ENCODE measurements at places on chromosomes 3 and 15.

- no peak for DNase-seq
Observed at GRCh38 chr3:50786631-50787030, 111.9 kb downstream of the DOCK3 start.

GRCh38 chr3:130857336-130858026 lies 36.4 kb upstream of the ATP2C1 start:
- no peak for DNase-seq

GRCh38 chr3:70531063-70531657 lies 218.7 kb upstream of the MDFIC2 start:
- no peak for DNase-seq

GRCh38 chr3:197331131-197331530 lies 32.7 kb upstream of the DLG1 start:
- no peak for DNase-seq

- no peak for DNase-seq
Observed at GRCh38 chr3:177357352-177358090, 160.2 kb upstream of the TBL1XR1 start.

DNA sequence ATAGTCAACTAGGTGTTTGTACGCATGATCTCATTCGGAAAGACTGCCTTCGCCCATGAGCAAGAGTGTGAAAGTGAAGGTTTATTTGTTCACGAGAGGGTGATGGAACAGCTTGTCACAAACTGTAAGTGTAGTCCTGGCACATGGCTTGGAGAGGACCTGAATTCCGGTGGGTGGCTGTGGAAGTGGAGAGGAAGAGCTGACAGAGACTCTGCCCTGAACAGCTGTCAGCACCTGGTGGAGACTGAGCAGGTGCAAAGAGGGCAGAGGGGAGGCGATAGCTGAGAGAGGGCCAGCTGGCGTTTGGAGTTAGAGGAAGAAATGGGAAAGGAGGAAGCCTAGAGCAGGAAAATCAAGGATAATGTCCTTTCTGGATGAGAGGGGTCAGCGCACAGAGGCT lies 155.7 kb downstream of the EEFSEC start:
- DNase-seq, result no peak

GRCh38 chr15:29528276-29528675 lies 258.7 kb upstream of the NSMCE3 start:
- no peak for DNase-seq

DNA sequence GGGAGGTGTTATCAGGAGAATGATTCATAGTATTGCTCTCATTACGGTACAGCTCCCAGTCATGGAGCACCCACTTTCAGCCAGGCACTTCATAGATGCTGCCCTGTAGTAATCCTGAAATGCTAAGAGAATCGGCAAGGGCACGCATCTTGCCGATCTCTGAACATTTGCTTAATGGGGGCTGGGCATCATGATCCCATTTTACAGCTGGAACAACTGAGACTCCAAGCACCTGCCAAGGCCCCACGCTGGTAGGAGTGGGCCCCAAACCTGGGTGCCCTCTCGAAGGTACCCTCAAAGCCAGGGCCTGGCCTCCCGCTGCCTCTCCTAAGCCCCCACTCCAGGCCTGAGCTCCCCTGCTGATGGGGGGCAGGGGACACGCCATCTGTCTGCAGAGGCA lies 47.3 kb downstream of the RPN1 start:
- DNase-seq, result no peak

DNA sequence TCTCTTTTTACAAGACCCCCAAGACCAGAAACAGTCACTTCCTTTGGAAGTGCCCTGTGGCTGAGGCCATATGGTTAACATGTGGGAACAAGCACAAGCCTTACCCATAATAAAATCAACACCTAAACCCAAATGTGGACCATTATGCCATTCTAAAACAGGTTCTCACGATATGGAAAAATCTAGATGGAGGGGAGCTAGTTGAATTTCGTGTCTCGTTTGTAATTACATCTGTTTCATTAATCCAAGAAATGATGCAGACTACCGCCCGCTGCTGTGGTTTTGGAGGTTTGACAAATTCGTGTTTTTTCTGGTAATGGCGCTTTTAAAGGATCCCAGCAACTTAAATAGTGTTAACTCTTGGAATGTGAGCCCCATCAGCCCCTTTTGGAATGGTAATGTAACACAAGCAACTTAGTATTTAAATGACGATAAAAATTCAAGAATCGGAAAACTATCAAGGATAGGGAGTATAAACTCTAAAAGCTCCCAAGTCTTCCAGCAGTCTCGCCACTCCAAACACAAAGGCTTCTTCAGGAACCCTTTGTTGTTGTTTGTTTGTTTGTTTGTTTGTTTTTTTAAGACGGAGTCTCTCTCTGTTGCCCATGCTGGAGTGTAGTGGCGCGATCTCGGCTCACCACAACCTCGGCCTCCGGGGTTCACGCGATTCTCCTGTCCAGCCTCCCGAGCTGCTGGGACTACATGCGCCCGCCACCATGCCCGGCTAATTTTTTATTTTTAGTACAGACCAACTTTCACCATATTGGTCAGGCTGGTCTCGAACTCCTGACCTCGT lies 1.1 kb downstream of the CNBP start:
- no peak for DNase-seq

GRCh38 chr3:11661052-11661656 lies 17.4 kb upstream of the VGLL4 start:
- DNase-seq, result no peak

- DNase-seq, result no peak
Observed at GRCh38 chr3:124978627-124979026, 44.1 kb upstream of the MUC13 start.

- no peak for DNase-seq
Observed at GRCh38 chr3:145704020-145704419, 457.0 kb downstream of the PLOD2 start.

- no peak for DNase-seq
Observed at GRCh38 chr3:171557173-171557572, 97.0 kb upstream of the TNIK start.

DNA sequence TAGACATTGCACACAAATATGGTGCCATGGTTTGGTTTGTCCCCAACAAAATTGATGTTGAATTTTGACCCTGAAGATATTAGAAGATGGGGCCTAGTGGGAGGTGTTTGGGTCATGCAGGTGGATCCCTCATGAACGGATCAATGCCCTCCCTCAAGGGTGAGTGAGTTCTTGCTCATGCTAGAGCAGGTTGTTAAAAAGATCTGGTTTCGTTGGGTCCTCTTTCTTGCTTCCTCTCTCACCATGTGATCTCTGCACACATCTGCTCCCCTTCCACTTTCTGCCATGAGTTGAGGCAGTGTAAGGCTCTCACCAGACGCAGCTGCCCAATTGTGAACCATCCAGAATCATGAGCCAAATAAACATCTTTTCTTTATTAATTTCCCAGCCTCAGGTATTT lies 87.8 kb upstream of the MDFIC2 start:
- no peak for DNase-seq

DNA sequence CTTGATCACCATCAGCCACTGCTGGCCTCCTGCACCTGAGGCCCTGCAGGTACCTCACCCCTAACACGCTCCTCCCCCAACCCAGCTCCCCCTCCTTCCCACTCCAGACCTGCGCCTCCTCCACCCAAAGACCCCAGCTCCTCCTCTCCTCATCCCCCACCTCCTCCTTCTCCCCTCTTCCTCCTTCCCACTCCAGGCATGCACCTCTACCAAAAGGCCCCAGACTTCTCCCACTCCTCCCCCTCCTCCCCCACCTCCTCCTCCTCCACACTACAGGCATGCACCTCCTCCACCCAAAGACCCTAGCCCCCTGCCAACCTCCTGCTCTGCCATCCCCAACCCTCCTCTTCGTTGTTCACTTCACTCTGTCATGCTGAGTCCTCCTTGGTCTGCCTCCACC lies 42.7 kb downstream of the CYP11A1 start:
- DNase-seq, result no peak

DNA sequence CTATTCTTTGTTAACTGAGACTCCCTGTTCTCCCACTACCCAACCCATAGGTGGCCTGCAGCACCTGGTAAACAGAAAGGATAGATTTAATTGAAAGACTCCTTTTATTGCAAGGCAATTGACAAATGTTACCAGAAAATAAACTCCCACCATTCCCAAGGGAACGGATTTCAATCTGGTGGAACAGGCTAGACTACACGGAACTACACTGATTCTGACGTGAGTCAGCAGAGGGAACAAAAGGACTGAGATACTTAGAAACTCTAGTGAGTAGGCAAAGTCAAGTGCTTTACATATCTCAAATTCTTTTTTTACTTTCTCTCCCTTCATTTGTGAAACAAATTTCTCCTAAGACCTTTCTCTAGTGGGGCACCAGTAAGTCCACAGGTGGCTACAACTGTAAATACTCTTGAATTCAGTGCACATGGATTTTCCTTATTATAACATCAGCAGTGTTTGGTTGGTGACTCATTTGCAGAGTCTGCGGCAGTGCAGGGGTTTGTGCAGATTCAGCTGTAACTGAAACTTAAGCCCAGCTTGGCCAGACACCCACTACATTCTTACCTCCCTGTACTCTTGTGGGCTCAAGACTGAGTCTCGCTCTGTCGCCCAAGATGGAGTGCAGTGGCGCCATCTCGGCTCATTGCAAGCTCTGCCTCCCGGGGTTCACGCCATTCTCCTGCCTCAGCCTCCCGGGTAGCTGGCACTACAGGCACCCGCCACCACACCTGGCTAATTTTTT lies 34.3 kb upstream of the PLSCR2 start:
- DNase-seq, result no peak

- no peak for DNase-seq
Observed at GRCh38 chr3:37864904-37865303, 3.2 kb downstream of the CTDSPL start.

GRCh38 chr3:54831112-54831511 lies 96.7 kb downstream of the LRTM1 start:
- DNase-seq, result no peak

- DNase-seq, result no peak
Observed at GRCh38 chr3:194675680-194676079, 3.7 kb upstream of the LSG1 start.

GRCh38 chr3:185995352-185995751 lies 57.5 kb upstream of the TRA2B start:
- no peak for DNase-seq

- no peak for DNase-seq
Observed at GRCh38 chr3:101185341-101185740, 135.0 kb downstream of the IMPG2 start.

- DNase-seq, result no peak
Observed at GRCh38 chr3:185764163-185764979, 60.5 kb downstream of the IGF2BP2 start.

- no peak for DNase-seq
Observed at GRCh38 chr3:106086038-106086437, 217.2 kb upstream of the CBLB start.

DNA sequence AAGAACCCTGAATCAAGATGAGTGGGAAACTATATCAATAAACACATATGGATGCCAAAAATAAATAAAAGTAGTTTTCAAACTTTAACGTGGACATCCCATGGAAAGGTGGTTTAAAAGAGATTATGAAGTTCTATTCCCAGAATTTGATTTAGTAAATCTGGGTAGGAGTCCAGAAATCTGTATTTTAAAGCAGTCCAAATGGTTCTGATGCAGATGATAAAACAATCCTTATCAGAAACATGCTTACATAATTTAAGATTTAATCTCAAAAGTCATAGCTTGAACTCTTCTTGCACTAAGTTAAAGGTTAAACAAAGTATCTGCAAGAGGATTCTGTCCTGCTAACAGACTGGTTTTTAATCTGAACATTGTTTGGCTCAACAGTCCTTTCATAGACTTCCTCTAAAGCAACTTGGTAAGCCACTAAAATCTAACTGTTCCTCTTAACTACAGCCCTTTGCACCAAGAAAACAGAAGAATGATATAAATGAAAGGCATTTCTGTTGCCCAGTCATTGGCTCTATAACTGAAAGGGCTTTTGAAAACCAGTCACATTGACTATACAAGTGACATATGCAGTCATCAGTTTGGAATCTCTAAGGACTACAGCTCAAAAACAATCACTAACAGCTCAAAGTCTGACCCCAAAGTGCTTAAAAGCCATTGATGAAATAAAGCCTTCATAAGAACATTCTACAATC lies 23.4 kb upstream of the MAP4 start:
- DNase-seq, result no peak

DNA sequence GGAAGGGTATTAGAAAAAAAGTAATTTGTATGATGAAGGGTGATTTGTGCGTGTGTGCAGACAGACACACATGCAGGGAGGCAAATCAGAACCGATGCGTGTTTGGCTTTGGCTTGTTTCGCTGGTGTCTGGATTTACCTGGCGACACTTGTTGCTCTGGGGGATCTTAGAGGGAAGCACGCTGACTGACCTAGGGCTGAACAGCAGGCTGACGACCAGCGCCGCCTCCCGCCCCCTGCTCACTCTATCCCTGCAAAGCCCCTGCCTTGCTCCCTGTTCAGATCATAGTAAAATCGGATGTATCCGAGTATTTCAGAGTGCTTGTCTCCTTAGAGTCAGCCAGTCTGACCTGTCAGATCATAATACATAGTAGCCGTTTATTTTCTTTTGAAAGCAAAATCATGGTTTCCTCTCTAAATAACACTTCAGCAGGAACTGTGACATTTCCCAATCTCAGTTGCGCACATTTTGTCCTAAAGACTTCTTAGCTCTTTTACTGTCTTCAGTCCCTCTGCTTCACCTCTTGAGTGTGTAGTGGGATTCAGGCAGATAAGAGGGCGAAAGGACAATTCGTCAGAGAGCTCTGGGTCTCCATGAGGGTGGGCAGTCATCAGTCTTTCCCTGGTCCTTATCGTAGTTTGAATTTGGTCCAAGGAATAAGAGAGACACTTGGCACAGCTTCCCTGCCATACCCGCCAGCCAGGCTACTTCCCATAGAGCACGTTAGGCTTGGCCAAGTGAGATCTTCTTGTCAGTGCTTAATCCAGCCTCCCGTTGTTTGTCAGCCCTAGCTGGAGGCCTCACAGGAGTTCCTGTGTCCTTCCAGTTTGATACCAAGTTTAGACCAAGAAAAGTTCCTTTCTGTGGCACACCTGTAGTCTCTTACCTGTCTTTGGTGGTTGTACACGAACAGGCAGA lies 97.4 kb downstream of the PGPEP1L start:
- no peak for DNase-seq

- DNase-seq, result no peak
Observed at GRCh38 chr3:184172681-184173373, 1.8 kb upstream of the AP2M1 start.

GRCh38 chr3:67876261-67876660 lies 221.8 kb upstream of the SUCLG2 start:
- DNase-seq, result no peak

- no peak for DNase-seq
Observed at GRCh38 chr3:149352556-149352955, 19.1 kb upstream of the TM4SF18 start.

GRCh38 chr3:184578822-184579221 lies 17.2 kb downstream of the EPHB3 start:
- DNase-seq, result no peak

GRCh38 chr15:63440756-63441155 lies 59.1 kb upstream of the CA12 start:
- no peak for DNase-seq
